ENCODE measurements at places on chromosomes 11 and 22. TPM values are rescaled to one million over a fixed set of nuclear protein-coding genes. Genes with fewer than 3 reads are reported as not detected.

The NRGN gene
- 30.7 TPM for total RNA-seq

The OR10V1 gene
- not detected for total RNA-seq

The WEE1 gene
- total RNA-seq = 66.6 TPM

The DDX25 gene
- 2.3 TPM for total RNA-seq

The CWF19L2 gene
- total RNA-seq = 14.8 TPM

The DDB1 gene
- total RNA-seq = 329 TPM

The NEFH gene
- total RNA-seq = 3.9 TPM

The CYB5R2 gene
- total RNA-seq = 15.1 TPM

The FXYD2 gene
- total RNA-seq = 0.26 TPM

The METTL15 gene
- total RNA-seq = 16.2 TPM

The OR5F1 gene
- total RNA-seq = not detected

The ALKBH8 gene
- 11.0 TPM for total RNA-seq

The OR10A2 gene
- total RNA-seq = not detected

The OR6T1 gene
- total RNA-seq = not detected

GRCh38 chr11:74449369-74449931 is 17.9 kb downstream of the KCNE3 start:
- H3K4me3 ChIP-seq = no peak overlapping the region
- H3K36me3 ChIP-seq = no peaks in the 10 kb centered on the region
- peaks cover 10% of the 10 kb centered on the region for H3K27me3 ChIP-seq
- H3K27ac ChIP-seq = no peak overlapping the region

DNA sequence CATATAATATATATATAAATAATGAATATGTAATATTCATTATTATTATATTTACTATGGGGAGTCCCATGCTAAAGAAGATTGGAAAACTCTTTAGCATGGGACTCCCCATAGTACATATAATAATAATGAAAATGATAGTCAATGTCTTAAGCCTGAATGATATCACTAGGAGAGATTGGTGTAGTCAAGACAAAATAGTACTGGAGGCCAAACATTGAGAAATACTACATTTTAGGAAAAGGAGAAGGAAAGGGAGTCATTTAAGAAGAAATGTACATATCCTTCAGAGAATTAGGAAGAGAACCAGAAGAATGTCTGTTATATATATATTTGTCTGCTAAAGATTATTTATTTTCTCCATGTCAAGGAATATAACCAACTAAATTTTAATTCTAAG is 5.0 kb upstream of the VWA5A start:
- no peak overlapping the region for H3K27ac ChIP-seq
- H3K4me1 ChIP-seq = peaks cover 6% of the 10 kb centered on the region
- peaks cover 7% of the 10 kb centered on the region for H3K27me3 ChIP-seq

GRCh38 chr22:19678949-19679521 is 35.3 kb upstream of the SEPTIN5 start:
- peaks cover 23% of the 10 kb centered on the region for H3K27me3 ChIP-seq
- H3K36me3 ChIP-seq = no peaks in the 10 kb centered on the region
- H3K4me1 ChIP-seq = no peaks in the 10 kb centered on the region

DNA sequence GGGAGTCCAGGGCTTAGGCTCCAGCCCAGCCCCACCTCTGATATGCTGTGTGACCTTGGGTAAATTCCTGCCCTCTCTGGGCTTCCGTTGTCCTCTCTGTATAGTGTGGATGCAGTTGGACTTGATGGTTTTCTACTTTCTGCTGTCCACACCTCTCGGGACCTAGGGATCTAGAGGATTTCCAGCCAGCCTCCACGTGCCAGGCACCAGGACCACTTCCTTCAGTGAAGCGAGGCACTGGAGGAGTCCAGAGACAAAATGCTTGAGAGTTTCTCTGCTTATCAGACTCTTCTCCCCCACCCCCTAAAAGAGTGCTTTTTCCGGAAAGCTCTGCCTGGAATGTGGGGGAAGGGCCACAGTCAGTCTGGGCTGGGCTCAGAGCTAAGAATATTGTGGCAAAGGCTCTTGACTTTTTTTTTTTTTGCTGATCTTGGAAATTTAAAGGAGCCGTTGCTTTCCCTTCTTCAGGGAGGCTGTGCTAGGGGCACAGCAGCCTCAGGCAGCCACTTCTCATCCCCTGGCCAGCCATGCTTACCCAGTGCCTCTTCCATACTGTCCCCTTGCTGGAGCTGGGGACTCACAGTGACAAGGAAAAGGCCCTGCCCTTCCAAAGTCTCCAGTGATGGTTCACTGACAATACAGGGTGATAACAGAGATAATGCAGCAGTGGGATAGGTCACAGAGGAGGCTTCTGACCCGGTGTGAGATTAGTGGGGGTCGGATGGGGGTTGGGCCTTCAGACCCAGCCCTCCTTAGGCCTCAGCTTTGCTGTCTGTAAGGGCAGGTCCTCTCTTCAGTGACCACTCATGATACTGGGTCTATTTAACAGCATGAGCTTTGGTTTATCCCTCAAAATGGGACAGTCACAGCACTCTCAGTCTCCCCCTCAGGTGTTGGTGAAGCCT is 2.9 kb upstream of the SERPINH1 start:
- peak overlapping the region; percentile 80 for H3K27ac ChIP-seq
- peak overlapping the region; percentile 99 for H3K4me3 ChIP-seq
- DNase-seq = no peak
- peaks cover 63% of the 10 kb centered on the region for H3K4me1 ChIP-seq

GRCh38 chr11:30635401-30635989 is 49.3 kb upstream of the MPPED2 start:
- peak; percentile 55 for DNase-seq
- H3K27me3 ChIP-seq = no peaks in the 10 kb centered on the region
- H3K4me3 ChIP-seq = peak overlapping the region; percentile 71
- H3K36me3 ChIP-seq = no peaks in the 10 kb centered on the region
- peaks cover 12% of the 10 kb centered on the region for H3K4me1 ChIP-seq
- H3K27ac ChIP-seq = peak overlapping the region; percentile 37

GRCh38 chr22:26041931-26042330 is 127.3 kb upstream of the SEZ6L start:
- H3K4me3 ChIP-seq = no peak overlapping the region
- DNase-seq = no peak
- H3K4me1 ChIP-seq = no peaks in the 10 kb centered on the region
- H3K27me3 ChIP-seq = peaks cover 20% of the 10 kb centered on the region
- H3K36me3 ChIP-seq = no peaks in the 10 kb centered on the region
- no peak overlapping the region for H3K27ac ChIP-seq

GRCh38 chr22:35677460-35678187 is 29.4 kb downstream of the APOL6 start:
- no peak for DNase-seq
- H3K4me3 ChIP-seq = no peak overlapping the region
- no peak overlapping the region for H3K27ac ChIP-seq
- H3K36me3 ChIP-seq = peaks cover 5% of the 10 kb centered on the region
- peaks cover 8% of the 10 kb centered on the region for H3K27me3 ChIP-seq
- H3K4me1 ChIP-seq = no peaks in the 10 kb centered on the region

DNA sequence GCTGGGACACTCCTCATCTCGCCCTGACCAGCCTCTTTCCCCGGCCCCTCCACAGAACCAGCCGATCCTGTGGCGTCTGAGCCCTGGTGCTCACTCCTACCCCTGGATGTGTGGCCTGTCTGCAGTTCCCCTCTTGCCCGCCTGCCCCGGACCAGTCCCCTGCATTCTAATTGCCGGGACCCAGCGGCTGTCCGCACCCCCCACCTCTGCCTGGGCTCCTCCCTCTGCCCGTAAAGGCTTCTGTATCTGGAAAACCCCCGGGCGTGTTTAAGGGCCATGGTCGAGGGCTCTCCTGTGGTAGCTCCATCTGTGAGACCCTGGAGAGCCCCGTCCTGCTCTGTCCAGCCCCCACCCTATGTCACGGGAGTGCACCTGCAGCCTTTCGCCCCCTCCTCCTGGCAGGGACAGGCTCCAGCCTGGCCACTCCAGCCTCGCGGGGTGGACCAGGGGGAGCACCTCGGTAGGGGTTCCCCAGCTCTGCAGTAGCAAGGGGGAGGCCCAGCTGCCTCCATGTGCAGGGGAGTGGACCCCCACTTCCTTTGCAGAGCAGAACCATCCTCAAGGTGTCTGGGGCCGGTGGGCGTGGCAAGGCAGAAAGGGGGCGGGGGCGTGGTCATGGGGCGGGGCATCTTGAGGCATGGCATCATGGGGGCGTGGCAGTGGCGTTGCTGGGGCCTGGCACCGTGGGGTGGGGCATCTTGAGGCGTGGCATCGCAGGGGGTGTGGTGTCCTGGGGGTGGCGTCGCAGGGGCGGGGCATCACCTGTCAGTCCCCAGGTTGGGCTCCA is 430.4 kb downstream of the TBC1D22A start:
- no peak overlapping the region for H3K27ac ChIP-seq
- H3K36me3 ChIP-seq = no peaks in the 10 kb centered on the region
- DNase-seq = no peak

DNA sequence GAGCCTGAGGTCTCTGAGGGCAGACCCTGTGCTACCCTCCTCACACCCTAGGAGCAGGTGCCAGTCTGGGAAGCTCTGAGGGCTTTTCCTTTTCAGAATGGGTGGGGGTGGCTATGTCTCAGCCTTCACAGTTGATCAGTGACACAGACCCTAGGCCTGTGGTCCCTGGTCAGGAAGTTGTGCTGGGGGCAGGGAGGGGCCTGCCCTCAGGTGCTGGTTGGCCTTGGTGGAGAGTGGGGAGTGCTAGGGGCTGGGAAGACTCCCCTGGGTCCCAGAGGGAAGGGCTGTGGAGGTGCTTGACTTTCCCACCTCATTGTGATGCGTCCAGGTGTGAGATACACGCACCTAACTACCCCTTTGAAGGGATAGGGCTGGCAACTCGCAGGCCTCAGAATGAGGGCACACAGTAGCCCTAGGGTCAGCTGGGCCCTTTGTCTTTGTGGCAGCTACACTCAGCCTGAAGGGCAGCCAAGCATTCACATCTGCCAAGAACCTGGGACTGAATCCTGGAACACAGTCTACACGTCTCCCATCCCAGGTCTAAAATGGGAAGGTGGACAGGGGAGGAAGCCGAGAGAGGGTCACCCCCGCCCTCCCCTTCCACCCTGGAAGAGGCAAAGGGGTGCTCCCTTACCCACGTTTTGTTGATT is 31.2 kb upstream of the ATXN10 start:
- no peaks in the 10 kb centered on the region for H3K4me1 ChIP-seq
- H3K36me3 ChIP-seq = no peaks in the 10 kb centered on the region
- no peak overlapping the region for H3K27ac ChIP-seq
- H3K27me3 ChIP-seq = peaks cover 41% of the 10 kb centered on the region
- H3K4me3 ChIP-seq = no peak overlapping the region
- DNase-seq = no peak

GRCh38 chr11:118046051-118046963 is 30.6 kb upstream of the TMPRSS4 start:
- no peak overlapping the region for H3K4me3 ChIP-seq
- H3K27ac ChIP-seq = no peak overlapping the region
- no peak for DNase-seq
- peaks cover 13% of the 10 kb centered on the region for H3K4me1 ChIP-seq
- no peaks in the 10 kb centered on the region for H3K27me3 ChIP-seq

DNA sequence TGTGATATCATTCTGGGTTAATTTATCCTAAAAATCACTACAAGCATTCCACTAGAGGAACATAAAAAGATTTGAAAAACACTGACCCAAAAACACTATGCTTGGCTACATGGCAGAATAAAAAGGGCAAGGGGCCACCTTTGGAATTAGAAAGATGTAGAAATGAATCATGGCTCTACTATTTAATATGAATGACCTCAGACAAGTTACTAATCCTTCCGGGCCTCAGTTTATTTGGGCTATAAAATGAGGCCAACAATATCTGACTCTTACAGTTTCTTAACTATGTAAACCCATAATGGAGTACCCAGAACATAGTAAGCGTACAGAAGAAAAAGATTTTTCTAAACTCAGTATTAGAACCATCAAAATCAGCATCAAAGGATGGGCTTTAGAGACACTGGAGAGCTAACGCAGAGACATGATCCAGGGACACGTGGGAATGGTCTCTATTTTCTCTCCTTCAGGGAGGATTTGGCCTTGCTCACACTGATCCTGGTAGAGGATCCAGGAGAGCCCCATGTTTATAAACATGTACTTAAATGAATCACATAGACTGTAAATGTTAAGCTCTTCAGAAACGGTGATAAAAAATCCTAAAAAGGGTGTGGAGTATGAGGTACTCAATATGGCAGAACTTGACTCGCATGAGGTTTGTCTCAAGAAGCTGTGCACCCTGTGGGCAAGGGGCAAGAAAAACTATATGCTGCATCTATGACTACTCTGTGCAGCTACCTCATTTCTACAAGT is 288.4 kb upstream of the PITPNB start:
- no peaks in the 10 kb centered on the region for H3K27me3 ChIP-seq
- no peak overlapping the region for H3K27ac ChIP-seq
- no peak overlapping the region for H3K4me3 ChIP-seq
- DNase-seq = no peak

- H3K4me1 ChIP-seq = no peaks in the 10 kb centered on the region
- no peak for DNase-seq
- no peak overlapping the region for H3K4me3 ChIP-seq
- no peaks in the 10 kb centered on the region for H3K27me3 ChIP-seq
- no peak overlapping the region for H3K27ac ChIP-seq
Observed at GRCh38 chr11:13030857-13031256, 21.7 kb downstream of the RASSF10 start.

- H3K4me3 ChIP-seq = no peak overlapping the region
- peaks cover 18% of the 10 kb centered on the region for H3K4me1 ChIP-seq
- H3K27ac ChIP-seq = peak overlapping the region; percentile 53
- DNase-seq = no peak
- H3K36me3 ChIP-seq = no peaks in the 10 kb centered on the region
- H3K27me3 ChIP-seq = no peaks in the 10 kb centered on the region
Observed at GRCh38 chr11:63931876-63932275, 6.9 kb upstream of the NAA40 start.

- H3K36me3 ChIP-seq = no peaks in the 10 kb centered on the region
- H3K4me3 ChIP-seq = peak overlapping the region; percentile 89
- peak; percentile 43 for DNase-seq
- H3K27me3 ChIP-seq = no peaks in the 10 kb centered on the region
Observed at GRCh38 chr11:75583718-75584658, 21.9 kb downstream of the SERPINH1 start.

DNA sequence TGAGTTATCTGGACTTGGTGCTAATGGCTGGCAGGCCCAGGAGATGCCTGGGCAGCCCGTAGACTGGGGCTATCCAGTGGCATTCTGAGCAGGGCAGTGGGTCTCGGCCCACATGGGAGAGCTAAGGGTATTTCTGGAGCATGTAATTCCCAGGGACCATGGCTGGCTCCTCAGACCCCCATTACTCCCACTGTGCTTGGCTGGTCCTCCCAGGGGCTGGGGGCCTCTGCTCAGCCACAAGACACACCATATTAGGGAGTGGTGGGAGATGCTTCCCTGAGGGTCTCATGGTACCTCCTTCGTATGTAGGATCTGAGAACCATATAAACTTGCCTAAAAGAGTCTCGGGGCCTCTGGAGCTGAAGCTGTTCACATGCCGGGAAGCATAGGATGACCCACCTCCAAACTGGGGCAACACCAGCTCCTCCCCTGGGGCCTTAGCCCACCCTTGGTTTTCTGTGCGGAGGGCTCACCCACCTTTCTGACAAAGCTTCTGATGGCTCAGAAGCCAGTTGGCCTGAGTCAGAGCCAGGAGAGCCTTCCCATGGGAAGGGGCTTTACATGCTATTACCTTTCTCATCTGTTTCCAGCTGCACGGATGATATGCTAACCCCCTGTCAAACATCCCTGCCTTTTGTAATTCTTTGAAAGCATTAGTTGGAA is 9.5 kb upstream of the FTH1 start:
- H3K27me3 ChIP-seq = no peaks in the 10 kb centered on the region
- H3K27ac ChIP-seq = peak overlapping the region; percentile 30
- H3K4me3 ChIP-seq = peak overlapping the region; percentile 22
- DNase-seq = no peak
- H3K36me3 ChIP-seq = no peaks in the 10 kb centered on the region

- no peak overlapping the region for H3K4me3 ChIP-seq
- no peak for DNase-seq
- peaks cover 40% of the 10 kb centered on the region for H3K4me1 ChIP-seq
- no peak overlapping the region for H3K27ac ChIP-seq
- no peaks in the 10 kb centered on the region for H3K36me3 ChIP-seq
Observed at GRCh38 chr11:115247361-115247760, 256.9 kb downstream of the CADM1 start.

Data from neural crest cell (in vitro differentiated cells).